ENCODE measurements at places on chromosomes 12 and 14. TPM values are rescaled to one million over a fixed set of nuclear protein-coding genes. Genes with fewer than 3 reads are reported as not detected.

UNC119B gene
- 26.7 TPM for total RNA-seq

FSCB gene
- not detected for total RNA-seq

NR4A1 gene
- total RNA-seq, result 35.0 TPM

MYH6 gene
- 0.03 TPM for total RNA-seq

CD27 gene
- not detected for total RNA-seq
